Dermis microvascular lymphatic vessel endothelial cell (primary cell): ENCODE measurements at places on chromosomes 1 and 21. TPM values are rescaled to one million over a fixed set of nuclear protein-coding genes. Genes with fewer than 3 reads are reported as not detected.

DNA sequence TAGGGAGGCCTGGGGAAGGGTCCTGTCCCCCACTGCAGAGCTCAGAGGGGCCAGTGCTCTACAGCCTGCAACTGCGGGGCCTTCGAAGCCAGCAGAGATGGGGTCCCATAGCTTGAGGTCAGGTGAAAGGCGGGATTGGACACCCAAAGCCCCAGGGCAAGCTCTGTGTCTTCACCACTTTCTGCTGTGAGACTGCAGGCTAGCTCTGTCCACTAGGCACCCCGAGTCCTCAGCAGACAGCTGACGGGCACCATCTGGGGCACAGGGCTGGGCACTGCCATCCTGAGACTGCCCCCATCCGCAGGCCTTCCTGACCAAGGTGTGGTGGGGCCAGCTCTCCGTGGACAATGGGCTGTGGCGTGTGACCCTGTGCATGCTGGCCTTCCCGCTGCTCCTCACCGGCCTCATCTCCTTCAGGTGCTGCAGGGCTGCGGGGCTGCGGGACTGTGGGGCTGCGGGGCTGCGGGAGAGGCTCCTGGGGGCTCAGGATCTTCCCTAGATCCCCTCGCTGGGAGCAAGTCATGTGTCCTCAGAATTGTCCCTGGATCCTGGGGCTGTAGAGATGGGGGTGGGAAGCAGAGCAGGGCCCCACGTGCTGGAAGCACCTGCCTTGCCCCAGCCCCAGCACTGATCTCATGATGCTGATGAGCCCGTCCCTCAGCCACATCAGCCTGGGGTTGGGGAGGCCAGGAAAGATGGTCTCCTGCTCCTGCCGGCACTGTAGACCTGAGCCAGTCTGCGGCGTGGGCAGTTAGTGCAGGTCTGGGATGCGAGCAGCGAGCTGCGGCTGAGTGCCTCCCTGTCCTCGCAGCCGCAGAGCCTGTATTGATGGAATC lies 46.8 kb downstream of the TRPM2 start:
- no peak for DNase-seq

DNA sequence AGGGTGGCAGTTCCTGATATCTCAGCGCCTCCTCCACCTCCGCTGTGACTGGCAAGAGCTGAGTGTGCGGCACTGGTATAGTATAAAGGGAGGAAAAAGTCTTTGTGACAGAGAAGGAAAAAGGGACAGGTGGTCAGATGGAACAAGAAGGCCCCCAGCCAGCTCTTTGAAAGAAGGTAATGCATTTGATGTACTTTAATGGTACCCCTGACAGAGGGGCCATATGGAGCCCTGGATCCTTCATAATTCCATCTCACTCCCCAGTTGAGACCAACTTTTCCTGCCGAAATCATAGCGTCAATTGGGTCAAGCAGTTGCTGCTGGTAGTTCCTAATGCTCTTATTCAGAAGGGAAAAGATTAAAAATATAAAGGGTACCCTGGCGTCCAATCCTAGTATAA lies 198.2 kb downstream of the ZNF326 start:
- no peak for DNase-seq

DNA sequence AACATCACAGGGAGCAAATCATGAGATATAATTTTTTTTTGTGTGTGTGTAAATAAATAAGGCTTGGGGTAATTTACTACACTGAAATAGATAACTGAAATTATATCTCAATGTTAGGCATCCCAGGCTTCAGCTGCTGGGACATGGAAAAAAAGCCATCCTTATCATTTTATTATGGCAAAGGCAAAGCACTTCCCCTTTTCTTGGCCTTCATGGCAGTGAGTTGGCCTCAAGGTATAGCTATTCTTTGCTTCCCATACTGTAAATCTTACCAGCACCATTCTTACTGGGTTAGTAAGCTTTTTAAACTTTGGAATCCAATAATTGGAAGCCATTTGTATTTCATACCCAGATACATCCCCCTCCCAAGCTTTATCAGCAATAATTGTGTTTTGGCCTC lies 29.0 kb downstream of the RBM11 start:
- no peak for DNase-seq

DNA sequence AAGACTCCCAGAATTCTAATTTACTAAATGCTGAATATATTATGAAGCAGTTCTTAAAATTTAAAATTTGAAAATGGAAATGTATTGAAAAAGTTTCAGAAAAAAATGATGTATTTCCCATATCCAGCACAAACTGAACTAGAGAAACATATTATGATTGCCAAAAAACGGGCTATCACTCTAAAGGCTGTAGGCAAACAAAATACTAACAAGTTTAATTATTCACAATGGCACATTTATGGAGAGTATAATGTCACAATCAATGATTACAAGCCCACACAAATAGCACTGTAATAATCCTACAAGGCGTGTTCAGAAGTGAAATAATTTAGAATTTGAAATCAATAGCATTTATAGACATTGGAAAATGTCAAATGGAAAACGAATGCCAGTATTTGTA lies 531.3 kb downstream of the PTBP2 start:
- DNase-seq, result no peak

DNA sequence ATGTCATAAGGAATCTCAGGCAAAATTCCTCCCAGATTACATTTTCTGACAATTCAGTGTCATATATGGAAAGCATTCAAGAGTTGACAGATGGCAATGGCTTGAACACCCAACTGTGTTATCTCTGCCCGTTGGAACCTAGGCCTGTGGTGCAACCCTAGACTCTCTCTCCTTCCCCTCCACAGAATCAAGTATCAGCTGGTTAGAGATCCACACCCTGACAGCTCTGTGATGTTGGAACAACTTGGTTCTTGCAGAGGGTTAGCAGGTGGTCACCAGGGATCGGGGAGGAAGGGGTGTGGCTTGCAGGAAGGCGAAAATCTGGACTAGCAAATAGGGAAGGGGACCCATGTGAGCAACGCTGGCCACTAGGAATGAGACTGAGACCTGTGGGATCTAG lies 26.3 kb downstream of the PCSK9 start:
- no peak for DNase-seq

- no peak for DNase-seq
These were observed 62.1 kb downstream of the PCNT start for GRCh38 chr21:46385846-46386733.

DNA sequence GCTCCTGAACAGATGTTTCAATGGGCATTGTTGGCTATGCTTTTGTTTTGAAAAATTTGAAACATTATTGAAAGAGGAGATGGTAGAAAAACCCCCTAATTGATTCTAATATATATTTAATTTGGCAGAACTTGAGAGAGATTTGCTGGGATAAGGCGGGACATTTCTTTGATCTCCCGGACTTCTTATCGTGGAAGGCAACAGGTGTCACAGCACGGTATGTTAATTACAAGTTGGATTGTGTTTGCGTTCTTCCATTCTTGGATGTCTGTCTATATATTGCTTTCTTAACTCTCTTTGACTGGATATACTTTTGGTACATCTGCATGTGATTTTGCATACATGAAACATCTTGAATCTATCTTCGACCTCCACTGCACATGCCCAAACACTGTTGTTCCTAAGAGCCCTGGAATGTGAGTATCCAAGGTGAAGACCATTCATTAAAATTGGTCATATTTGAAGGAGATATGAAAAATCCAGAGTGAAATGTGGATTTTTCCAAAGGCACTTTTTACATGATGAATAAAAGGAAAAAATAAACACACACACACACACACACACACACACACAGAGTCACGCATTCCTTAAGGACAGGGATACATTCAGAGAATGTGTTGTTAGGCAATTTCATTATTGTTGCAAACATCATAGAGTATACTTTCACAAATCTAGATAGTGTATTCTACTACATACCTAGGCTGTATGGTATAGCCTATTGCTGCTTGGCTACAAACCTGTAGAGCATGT lies 81.9 kb downstream of the FGGY start:
- no peak for DNase-seq

DNA sequence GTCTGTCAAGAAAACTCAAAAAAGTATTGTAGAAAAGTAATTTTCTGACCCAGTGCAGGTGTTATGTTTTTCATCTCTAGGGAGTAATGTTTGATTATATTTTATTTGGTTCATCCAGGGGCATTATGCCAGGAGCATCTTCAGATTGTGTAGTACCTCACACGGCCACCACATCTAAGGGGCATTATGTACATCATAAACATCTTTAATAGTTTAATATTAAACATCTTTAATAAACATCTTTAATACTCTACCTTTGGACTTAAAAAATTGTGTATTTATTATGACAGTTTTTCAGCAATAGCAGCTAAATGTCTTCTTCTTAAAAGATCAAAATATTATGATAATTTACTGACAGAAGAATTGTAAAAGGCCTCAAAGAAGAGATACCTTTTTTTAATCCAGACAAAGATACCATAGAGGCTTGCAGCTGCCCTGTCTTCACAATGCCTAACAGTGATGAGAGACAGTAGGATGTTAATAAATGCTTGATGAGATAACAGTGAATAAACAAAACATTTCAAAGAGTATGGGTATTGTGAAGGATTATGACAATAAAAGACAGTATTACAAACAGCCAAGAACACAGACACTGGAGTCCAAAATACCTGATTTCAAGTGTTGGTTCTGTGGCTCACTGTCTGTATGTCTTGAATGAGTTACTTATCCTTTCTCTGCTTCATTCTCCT lies 240.9 kb upstream of the ADGRL2 start:
- DNase-seq, result no peak

DNA sequence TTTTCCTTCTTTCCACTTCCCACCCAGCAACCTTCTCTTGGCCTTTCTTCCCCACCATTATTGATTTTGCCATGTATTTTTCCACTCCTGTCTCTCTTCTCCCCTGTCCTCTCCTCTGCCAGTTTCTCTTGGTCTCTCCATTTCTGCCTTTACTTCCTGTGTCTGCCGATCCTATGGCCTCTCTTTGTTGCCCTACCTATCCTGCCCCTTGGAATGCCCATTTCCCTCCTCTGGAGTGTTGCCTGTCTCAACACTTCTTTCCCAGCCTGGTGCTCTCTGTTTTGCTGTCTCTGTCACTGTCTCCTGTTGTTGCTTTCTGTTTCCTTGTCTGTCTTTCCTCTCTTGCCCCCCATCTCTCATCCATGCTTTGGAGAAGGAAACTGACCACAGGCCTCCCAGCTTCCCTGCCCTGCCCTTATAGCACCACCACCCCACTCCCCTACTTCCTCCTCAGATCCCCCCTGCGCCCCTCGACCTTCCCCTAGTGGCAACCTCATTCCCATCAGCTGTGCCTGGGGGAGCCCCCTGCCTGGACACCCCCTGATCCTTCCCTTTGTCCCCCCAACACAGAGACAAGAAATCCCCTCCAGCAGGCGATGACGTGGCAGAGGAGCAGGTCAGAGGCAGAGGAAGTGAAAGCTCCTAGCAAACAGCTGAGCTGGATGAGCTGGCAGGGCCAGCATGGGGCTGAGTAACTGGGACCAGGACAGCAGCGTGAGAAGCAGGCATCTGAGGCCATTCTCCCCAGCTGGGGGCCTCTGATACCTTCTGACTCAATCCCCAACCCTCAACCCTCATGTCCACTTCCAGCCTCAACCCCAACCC lies 6.6 kb upstream of the ETV3L start:
- no peak for DNase-seq

The DIP2A gene
- 19.0 and 27.8 TPM in 2 replicates for total RNA-seq

The VSIG8 gene
- total RNA-seq, result not detected in 2 replicates

The CA14 gene
- total RNA-seq, result not detected in 2 replicates
